Activated naive CD8-positive, alpha-beta T cell treated with anti-CD3 and anti-CD28 coated beads, Interleukin-2, amount 10 ng/mL, durations not matched to agents 7 days and 5 days (primary cell): ENCODE measurements at places on chromosomes 2 and 18. TPM values are rescaled to one million over a fixed set of nuclear protein-coding genes. Genes with fewer than 3 reads are reported as not detected.

DNA sequence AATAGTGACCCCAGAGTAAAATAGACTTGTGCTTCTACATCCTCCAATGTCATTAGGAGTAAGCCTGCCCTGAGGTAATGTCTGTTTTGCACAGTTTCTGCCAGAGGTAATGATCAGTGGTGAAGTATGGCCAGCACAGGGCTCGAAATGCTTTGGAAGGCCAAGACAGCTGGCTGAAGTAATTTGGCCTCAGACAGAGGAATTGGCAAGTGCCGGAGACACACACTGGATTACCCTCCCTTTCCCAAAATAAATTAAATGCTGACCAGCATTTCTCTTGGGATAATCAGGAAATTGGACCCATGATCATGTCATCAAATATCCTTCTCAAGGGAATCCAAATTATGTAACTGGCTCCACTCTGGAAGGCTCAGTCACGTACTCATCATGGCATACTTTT lies 379.0 kb upstream of the CHST9 start:
- no peak overlapping the region for H3K4me3 ChIP-seq
- no peaks in the 10 kb centered on the region for H3K4me1 ChIP-seq
- no peaks in the 10 kb centered on the region for H3K36me3 ChIP-seq
- no peak for DNase-seq
- H3K27me3 ChIP-seq: no peaks in the 10 kb centered on the region
- H3K27ac ChIP-seq: no peak overlapping the region

DNA sequence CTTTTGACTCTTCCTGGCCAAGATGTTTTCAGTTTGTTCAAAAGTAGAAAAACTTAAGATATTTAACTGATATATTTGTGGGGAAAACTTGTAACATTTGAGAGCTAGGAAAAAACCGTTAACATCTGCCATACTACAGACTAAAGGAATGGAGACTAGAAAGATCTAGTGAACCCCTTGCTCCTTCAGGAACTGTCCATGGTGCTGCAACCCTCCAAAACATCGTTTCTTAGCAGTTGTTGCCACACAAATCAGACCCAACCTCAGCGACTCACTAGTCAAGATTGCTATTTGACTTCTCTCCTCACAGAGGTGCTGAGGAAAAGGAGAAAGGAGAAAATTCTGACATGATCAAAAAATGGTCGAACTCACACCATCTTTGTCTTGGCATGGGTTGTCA lies 393.8 kb upstream of the LYPD1 start:
- H3K36me3 ChIP-seq: no peaks in the 10 kb centered on the region
- H3K27me3 ChIP-seq: no peaks in the 10 kb centered on the region
- H3K4me1 ChIP-seq: no peaks in the 10 kb centered on the region
- no peak for DNase-seq
- no peak overlapping the region for H3K27ac ChIP-seq

- H3K27me3 ChIP-seq: peaks cover 6% of the 10 kb centered on the region
- no peak overlapping the region for H3K4me3 ChIP-seq
- H3K36me3 ChIP-seq: no peaks in the 10 kb centered on the region
- DNase-seq: no peak
- H3K27ac ChIP-seq: no peak overlapping the region
These were observed 40.0 kb downstream of the ETAA1 start for GRCh38 chr2:67437114-67437513.

The SS18 gene
- total RNA-seq: 64.3 TPM

- no peaks in the 10 kb centered on the region for H3K36me3 ChIP-seq
- peaks cover 14% of the 10 kb centered on the region for H3K27me3 ChIP-seq
- H3K4me3 ChIP-seq: no peak overlapping the region
These were observed 117.4 kb upstream of the CWC22 start for GRCh38 chr2:180124273-180125139.

The DCDC2C gene
- not detected for total RNA-seq

The PLGLB2 gene
- 1.6 TPM for total RNA-seq

DNA sequence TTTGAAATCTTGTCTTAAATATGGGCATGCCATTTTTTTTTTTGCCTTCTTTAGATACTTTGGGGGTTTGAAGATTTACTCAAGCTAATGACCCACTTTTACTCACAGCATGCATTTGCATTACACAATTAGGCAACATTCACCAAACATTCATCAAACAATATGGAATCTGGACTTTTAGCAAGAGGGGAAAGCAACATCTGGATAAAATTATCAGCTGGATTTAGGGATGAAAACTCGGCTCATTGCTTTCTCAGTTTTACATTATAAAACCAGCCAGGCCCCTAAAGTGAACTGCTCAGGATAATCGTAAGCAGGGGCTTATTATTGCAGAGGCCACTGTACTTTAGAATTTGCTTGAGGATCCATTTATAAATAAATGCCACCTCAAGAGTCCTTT lies 44.7 kb downstream of the SOX11 start:
- DNase-seq: no peak
- no peaks in the 10 kb centered on the region for H3K27me3 ChIP-seq
- H3K4me1 ChIP-seq: no peaks in the 10 kb centered on the region
- no peak overlapping the region for H3K27ac ChIP-seq
- H3K36me3 ChIP-seq: no peaks in the 10 kb centered on the region
- no peak overlapping the region for H3K4me3 ChIP-seq

DNA sequence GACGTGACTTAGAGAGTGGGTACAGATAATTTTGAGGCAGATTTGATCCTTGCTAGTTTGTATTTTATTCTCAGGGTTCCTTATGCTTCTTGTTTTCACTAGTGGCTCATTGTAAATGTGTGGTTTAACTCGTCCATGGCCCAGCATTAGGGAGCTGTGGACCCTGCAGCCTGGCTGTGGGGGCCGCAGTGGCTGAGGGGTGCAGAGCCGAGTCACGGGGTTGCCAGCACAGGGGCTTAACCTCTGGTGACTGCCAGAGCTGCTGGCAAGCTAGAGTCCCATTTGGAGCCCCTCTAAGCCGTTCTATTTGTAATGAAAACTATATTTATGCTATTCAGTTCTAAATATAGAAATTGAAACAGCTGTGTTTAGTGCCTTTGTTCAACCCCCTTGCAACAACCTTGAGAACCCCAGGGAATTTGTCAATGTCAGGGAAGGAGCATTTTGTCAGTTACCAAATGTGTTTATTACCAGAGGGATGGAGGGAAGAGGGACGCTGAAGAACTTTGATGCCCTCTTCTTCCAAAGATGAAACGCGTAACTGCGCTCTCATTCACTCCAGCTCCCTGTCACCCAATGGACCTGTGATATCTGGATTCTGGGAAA lies 269.9 kb downstream of the MYT1L start:
- peaks cover 8% of the 10 kb centered on the region for H3K36me3 ChIP-seq
- peaks cover 13% of the 10 kb centered on the region for H3K27me3 ChIP-seq
- H3K4me1 ChIP-seq: peaks cover 14% of the 10 kb centered on the region
- H3K27ac ChIP-seq: no peak overlapping the region
- no peak for DNase-seq

DNA sequence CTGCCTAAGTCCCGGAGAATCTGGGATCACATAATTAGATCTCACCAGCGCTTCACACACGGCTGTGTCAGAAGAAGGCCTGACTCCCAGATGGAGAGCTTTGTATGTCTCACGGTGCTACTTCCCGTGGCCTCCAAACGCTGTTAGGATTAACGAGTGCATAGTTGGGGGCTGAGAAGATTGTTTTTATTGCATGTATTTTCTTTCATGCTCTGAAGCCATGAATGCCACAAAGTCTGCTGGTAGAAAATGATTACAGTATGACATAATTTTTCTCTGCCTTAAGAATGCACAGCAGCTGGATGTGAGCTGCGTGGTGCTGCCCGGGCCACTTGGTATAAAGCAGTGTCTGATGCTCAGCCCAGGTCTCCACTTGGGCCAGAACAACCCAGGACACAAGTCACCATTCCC lies 166.5 kb downstream of the SEPTIN10 start:
- H3K36me3 ChIP-seq: no peaks in the 10 kb centered on the region
- no peak for DNase-seq
- H3K4me3 ChIP-seq: no peak overlapping the region
- no peaks in the 10 kb centered on the region for H3K27me3 ChIP-seq
